Globus pallidus (tissue), 1 donor: ENCODE measurements at places on chromosomes 3 and 15.

- peak; percentile 46 for DNase-seq
These were observed 757.0 kb upstream of the NECTIN3 start for GRCh38 chr3:110314512-110315114.

DNA sequence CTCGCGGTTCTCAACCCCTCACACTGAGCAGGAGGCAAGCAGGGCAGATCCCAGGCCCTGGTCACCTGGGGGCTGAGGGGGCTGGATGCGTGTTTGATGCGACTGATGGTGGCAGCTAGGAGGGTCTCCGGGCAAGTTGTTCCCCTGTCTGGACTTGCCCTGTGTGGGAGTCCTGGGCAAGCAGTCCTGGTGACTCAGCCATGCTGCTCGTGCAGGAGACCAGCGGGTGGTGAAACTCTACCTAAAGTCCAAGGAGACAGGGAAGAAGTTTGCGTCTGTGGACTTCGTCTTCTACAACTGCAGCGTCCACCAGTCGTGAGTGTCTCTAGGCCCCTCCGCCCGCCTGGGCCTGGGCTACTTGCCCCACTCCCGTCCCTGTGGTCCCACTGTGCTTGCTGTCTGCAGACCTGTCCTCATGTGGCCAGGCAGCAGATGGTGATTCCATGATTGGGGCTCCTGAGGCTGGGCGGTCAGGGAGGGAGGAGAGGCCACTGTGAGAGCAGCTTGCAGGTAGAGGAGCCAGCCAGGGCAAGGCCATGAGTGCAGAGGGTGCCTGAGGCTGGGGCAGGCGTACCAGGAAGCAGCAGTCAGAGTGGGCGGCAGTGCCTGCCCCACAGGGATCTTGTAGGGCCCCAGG, 23.1 kb downstream of the PLXNA1 start:
- no peak for DNase-seq

GRCh38 chr3:140529096-140529495, 148.8 kb upstream of the TRIM42 start:
- no peak for DNase-seq

DNA sequence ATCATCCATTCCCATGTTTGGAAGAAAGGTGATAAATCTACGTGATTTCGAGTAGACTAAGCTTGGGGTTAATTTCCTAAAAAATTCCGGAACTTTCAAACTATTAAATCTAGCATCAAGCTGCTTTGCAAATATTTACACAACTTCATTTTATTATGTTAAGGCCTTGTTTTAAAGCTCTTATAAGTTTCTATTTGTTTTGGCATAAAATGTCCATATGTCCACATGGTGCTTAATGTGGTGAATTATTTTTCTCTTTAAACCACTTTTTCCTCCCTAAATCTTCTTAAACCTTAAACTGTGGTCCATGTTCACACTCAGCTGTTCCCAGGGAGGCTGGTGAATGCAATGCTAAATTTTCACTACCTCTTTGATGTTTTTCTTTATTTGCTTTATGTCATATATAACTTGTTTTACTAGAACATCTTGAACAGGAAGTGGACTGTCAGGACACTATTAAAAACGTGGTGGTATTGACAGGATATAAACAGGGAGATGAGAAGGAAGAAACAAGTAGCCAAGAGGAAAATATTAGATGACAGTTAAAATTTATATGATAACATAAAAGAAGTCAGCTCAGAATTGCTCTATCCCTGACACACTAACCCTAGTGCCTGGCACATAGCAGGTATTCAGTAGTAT, 72.5 kb upstream of the AGTR1 start:
- no peak for DNase-seq

GRCh38 chr3:176574786-176575185, 622.5 kb downstream of the TBL1XR1 start:
- DNase-seq = no peak

- no peak for DNase-seq
These were observed 110.8 kb downstream of the BBX start for GRCh38 chr3:107633327-107634098.

- no peak for DNase-seq
These were observed 274.2 kb downstream of the OCA2 start for GRCh38 chr15:27824841-27825422.

GRCh38 chr15:86690566-86690965, 610.9 kb downstream of the AGBL1 start:
- DNase-seq = no peak

DNA sequence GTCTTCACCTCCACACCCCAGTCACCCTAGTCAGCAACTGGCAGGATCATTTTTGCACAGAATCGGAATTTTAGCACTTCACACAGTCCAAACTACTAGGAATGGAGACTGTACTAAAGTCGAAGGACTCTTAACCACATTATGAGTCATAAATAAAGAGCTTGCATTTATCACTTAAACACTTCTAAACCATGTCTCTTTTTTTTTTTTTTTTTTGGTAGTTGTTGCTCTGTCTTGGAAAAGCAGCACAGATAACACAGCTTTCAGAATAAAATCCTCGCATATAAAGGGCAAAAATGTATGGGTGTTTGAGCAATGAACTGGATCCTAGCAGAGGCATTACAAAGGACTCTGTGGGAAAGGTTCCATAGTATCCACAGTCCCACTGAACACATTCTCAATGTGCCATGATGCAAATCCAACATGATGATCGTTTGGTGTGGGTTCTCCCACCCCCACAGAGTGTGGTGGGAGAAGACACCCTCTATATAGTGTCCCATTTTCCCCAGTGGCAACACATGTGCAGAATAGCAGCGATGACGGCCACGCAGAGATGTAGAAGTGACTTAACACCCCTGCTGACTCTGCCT, 47.1 kb downstream of the FOXP1 start:
- DNase-seq = no peak

DNA sequence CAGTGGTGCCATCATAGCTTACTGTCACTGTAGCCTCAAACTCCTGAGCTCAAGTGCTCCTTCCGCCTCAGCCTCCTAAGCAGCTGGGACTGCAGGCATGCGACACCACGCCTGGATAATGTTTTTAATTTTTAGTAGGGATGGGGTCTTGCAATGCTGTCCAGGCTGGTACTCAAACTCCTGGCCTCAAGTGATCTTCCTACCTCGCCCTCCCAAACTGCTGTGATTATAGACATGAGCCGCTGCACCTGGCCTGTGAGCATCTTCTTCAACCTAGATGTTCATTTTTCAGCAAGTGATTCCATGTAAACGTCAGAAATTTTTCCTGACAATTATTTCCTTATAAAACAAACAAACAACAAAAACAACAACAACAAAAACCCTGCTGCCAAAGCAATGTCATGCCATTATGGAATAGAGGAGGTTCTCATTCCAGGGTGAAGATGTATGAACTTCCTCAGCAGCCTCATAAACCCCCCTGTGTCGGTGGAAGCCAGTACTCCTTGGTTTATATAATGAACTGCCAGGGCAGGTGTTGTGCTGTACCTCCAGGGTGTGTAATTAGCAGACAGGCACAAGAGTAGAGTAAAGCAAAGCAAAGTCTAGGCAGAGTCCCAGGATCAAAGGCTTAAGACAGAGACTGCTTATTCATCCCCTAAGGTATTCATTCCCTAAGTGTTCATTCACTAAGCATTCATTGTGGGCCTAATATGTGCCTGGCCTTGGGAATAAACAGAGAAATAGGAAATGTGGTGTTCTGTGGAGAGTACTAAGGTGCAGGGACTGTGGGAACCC, 44.6 kb downstream of the NR2C2 start:
- DNase-seq = no peak

GRCh38 chr3:178880274-178880673, 191.3 kb downstream of the ZMAT3 start:
- DNase-seq = no peak

DNA sequence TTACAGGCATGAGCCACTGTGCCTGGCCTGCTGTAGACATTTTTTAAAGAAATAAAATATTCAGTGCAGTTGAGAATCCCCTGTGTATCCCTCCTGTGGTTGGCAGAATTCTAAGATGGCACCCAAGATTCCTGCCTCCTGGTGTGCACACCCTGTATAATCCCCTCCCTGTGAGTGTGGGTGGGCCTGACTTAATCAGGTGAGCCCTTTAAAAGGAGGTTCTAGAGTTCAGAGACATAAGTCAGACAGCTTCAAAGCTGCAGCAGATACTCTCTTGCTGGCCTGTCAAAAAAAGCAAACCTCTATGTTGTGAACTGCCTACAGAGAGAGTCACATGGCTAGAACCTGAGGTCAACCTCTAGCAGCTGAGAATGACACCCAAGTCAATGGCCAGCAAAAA, 7.0 kb upstream of the VIPR1 start:
- no peak for DNase-seq

DNA sequence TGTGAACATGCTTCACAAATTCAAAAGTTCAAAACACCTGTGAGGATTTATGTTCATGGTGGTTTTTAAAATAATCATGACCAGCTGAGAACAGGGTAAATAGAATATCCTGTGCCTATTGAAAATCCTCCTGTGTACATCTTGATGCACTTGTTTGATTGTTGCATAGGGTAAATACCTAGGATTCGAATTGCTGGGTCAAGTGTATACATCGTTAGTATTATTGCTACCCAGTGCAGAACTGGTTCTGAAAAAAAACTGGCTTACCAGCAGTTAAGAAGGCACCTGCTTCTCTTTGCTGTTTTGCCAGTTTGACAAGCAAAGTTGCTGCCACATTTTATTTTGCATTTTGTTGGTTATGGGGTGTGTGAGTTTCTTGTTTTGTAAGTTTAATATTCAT, 272.6 kb downstream of the CLSTN2 start:
- DNase-seq = no peak

- DNase-seq = no peak
These were observed 620.8 kb upstream of the MDFIC2 start for GRCh38 chr3:70933105-70933810.

DNA sequence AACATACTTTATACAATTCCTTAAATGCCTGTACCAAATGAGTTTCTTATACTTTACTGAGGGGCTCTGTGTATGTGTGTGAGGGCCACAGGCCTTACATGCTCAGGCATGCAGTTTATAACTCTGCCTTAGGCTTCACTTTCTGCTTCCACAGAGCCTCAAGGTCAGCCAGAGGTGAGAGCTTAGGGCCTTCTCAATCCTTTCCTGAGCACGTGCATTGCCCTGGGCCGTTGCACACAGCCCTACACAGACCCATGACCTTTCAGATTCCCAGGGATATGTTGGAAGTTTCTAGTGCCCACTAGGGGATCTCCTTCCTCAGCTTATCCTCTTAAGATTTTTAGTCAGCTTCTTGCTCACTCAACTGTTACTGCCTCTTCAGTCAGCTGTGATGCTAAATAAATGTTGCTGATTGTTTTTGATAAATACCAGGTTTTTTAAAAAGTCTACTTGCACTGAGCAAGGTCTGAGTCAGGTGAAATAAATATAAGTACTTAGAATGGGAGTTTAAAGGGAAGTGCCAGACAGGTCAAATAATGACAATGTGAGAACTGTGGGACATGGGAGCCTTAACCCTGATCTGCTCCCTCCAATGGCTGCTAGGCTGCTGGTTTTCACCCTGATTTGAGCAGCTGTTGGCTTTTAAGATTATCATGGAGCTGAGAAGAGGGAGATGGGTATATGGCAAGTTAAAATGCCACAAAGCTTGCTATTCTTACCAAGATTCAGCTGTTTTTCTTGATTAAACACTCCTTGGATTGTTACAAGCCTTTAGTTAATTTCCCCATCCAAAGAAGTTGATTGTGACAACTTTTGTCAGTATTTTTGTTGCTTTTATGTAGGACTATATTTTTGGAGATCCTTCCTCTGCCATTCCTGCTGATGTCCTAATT, 169.5 kb downstream of the PLD1 start:
- no peak for DNase-seq

DNA sequence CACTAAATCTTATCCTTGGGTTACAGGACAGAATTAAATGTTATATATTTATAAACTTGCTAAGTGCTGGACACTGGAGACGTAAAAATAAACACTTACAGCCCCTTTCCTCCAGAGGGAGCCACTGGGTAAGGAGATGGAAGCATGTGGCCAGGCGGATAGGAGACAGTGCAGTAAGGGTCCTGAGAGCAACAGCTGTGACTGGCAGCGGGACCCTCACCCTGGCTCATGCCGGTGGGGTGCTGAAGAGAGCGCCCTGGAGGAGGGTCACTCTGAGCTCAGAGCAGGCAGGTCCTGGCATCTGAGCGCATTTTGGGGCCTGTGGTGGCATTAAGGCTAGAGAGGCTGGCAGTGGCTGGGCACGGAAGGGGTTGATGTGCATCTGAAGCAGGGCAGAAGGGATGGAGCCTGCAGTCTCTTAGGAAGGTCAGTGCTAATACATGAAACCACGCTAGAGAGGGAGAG, 16.0 kb downstream of the SEC61A1 start:
- no peak for DNase-seq

GRCh38 chr3:85476891-85477495, 518.2 kb downstream of the CADM2 start:
- no peak for DNase-seq

- no peak for DNase-seq
These were observed 14.1 kb downstream of the CTSH start for GRCh38 chr15:78930577-78931388.

- no peak for DNase-seq
These were observed 16.5 kb downstream of the VIPR1 start for GRCh38 chr3:42518800-42519567.

GRCh38 chr3:124691599-124691998, 38.7 kb upstream of the UMPS start:
- DNase-seq = no peak

- no peak for DNase-seq
These were observed 286.1 kb upstream of the CTNNB1 start for GRCh38 chr3:40913192-40913591.

DNA sequence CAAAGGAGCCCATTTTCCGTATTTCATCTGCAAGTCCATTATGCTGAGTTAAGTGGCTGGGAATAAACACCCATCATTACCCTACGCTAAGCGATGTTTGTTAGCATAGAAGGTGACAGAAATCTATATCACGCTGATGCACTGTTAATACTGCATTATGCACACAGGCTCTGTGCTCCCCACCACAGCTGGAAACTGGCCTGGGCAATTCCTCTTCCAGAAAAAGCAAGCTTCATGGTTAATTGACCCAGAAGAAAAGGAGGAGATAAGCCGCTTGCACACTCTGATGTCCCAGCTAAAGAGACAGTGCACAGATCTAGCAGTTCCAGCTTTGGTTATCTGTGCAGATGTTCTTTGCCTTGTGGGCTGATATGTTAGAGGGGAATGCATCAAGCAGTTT, 232.6 kb downstream of the NTRK3 start:
- no peak for DNase-seq

GRCh38 chr3:73835945-73836344, 211.2 kb upstream of the PDZRN3 start:
- DNase-seq = no peak

- DNase-seq = no peak
These were observed 35.4 kb downstream of the SLCO2A1 start for GRCh38 chr3:133994166-133994890.

- DNase-seq = no peak
These were observed 54.8 kb upstream of the ACTC1 start for GRCh38 chr15:34850121-34850520.

- no peak for DNase-seq
These were observed 194.3 kb downstream of the RORA start for GRCh38 chr15:61034678-61035291.
